ENCODE measurements at places on chromosomes 12 and 14. TPM values are rescaled to one million over a fixed set of nuclear protein-coding genes. Genes with fewer than 3 reads are reported as not detected.

Gene WNK1
- total RNA-seq, result 140 TPM

Gene ACOT2
- total RNA-seq, result 4.8 TPM

GRCh38 chr14:77268989-77269600 lies 1.9 kb downstream of the NGB start:
- H3K27ac ChIP-seq, result no peak overlapping the region
- no peaks in the 10 kb centered on the region for H3K36me3 ChIP-seq
- H3K4me1 ChIP-seq, result peaks cover 3% of the 10 kb centered on the region
- DNase-seq, result no peak

GRCh38 chr14:49640540-49641417 lies 5.7 kb upstream of the DNAAF2 start:
- H3K36me3 ChIP-seq, result peaks cover 26% of the 10 kb centered on the region
- H3K4me3 ChIP-seq, result no peak overlapping the region

- H3K27ac ChIP-seq, result no peak overlapping the region
- no peaks in the 10 kb centered on the region for H3K4me1 ChIP-seq
- no peak for DNase-seq
- H3K27me3 ChIP-seq, result no peaks in the 10 kb centered on the region
- H3K4me3 ChIP-seq, result no peak overlapping the region
Observed at GRCh38 chr14:65676361-65677014, 264.0 kb downstream of the FUT8 start.

- H3K4me1 ChIP-seq, result no peaks in the 10 kb centered on the region
- DNase-seq, result no peak
- H3K4me3 ChIP-seq, result no peak overlapping the region
Observed at GRCh38 chr14:55477680-55478079, 37.3 kb upstream of the TBPL2 start.

DNA sequence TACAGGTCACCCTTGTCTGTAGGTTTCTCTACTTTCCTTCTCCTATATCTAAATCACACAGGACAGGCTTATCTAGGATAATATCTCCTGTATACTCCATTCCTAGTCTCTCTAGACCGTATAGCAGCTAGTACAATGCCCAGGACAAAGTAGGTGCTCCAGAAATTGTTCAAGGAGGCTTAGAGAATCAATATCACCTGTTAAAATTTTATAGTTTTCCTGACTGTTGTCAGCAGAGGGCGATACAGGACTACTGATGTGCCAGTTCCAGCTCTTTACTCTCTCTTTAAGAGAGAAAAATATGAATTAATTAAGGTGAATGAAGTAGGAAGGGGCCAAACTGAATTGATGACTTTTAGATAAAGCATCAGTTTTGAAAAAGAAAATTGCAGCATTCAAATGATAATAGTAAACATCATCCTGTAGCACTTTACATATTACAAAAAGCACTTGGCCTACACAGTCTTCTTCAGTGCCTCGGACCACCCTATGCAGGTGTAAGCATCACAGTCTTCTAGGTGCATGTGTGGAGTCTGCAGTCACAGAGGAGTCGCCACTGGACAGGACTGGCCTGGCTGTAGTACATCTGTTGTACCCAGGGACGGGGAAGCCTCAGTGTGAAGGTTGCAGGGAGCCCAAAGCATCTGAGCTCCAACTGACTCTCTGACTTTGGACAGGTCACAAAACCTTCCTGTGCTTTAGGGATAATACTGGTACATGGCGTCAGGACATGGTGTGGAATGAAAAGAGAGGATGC lies 61.9 kb upstream of the MAX start:
- DNase-seq, result peak; percentile 36
- H3K36me3 ChIP-seq, result no peaks in the 10 kb centered on the region
- peaks cover 5% of the 10 kb centered on the region for H3K4me1 ChIP-seq

- H3K4me3 ChIP-seq, result no peak overlapping the region
- H3K27ac ChIP-seq, result no peak overlapping the region
- H3K36me3 ChIP-seq, result peaks cover 2% of the 10 kb centered on the region
- no peaks in the 10 kb centered on the region for H3K27me3 ChIP-seq
- no peak for DNase-seq
Observed at GRCh38 chr14:89214221-89214965, 202.6 kb downstream of the FOXN3 start.

GRCh38 chr12:65955452-65955851 lies 131.2 kb downstream of the HMGA2 start:
- no peak overlapping the region for H3K4me3 ChIP-seq
- peaks cover 5% of the 10 kb centered on the region for H3K4me1 ChIP-seq
- no peak for DNase-seq
- no peaks in the 10 kb centered on the region for H3K36me3 ChIP-seq
- H3K27me3 ChIP-seq, result peaks cover 5% of the 10 kb centered on the region
- H3K27ac ChIP-seq, result no peak overlapping the region

- peak overlapping the region; percentile 70 for H3K27ac ChIP-seq
- DNase-seq, result peak; percentile 87
- peaks cover 63% of the 10 kb centered on the region for H3K27me3 ChIP-seq
Observed at GRCh38 chr12:48977290-48978281, 536 bp upstream of the WNT1 start.

- H3K4me3 ChIP-seq, result no peak overlapping the region
- H3K27ac ChIP-seq, result no peak overlapping the region
- H3K27me3 ChIP-seq, result peaks cover 7% of the 10 kb centered on the region
Observed at GRCh38 chr14:73266317-73266716, 29.0 kb downstream of the PAPLN start.

DNA sequence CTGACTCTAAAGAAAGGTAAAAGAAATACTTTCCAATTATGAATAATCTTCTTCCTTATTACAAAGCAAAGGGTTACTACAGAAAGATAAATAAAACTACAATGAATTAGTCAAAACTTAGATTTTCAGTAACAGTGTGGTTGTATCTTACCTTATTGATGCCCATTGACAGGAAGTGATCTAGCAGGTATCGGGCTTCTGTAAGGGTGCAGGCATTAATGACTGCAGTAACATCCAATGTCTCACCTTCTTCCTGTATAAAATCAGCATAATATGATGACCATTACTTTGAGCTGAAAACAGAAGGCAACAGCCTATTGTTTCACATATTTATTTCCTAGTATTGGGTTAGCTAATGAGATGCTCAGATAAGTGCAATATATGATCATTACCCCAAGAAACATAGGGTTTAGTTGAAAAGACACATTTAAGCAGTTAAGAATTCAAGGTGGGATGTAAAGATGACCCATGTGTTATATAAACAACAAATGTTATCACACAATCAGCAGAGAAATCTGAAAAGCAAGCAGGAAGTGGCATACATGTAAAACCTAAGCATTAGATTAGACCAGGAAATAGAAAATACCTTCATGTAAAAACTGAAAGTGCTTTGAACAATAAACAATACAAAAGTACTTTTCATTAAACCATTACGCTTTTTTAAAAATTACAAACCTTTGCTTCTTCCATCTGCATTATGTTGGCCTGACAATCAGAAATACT lies 111.2 kb downstream of the KIF21A start:
- no peaks in the 10 kb centered on the region for H3K27me3 ChIP-seq
- no peak overlapping the region for H3K27ac ChIP-seq
- peaks cover 28% of the 10 kb centered on the region for H3K36me3 ChIP-seq
- DNase-seq, result no peak
- H3K4me3 ChIP-seq, result no peak overlapping the region

DNA sequence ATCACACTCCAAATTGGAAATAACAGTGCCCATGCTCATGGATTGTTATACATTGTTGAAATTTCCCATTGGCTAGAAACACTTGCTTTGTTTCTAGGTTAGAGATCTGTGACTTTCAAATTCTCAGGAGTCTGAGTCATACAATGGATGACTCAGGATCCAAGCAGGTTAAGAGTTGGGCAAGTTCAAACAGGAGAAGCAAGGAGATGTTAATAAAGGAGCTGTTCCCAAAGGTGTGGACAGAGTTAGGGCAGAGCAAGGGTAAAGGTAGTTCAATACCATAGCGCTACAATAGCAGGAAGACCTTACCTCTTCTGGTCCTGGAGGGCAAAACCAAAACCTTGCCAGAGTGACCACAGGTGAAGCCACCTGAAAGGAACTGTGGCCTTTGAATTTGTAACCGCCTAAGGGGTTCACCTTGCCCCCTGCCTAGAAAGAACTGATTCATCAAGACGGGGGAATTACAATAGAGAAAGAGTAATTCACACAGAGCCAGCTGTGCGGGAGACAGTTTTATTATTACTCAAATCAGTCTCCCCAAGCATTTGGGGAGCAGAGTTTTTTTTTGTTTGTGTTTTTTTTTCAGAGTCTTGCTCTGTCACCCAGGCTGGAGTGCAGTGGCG lies 4.2 kb upstream of the AMN1 start:
- DNase-seq, result peak; percentile 73
- peaks cover 53% of the 10 kb centered on the region for H3K4me1 ChIP-seq
- H3K27ac ChIP-seq, result peak overlapping the region; percentile 84
- H3K36me3 ChIP-seq, result peaks cover 9% of the 10 kb centered on the region
- H3K27me3 ChIP-seq, result no peaks in the 10 kb centered on the region

DNA sequence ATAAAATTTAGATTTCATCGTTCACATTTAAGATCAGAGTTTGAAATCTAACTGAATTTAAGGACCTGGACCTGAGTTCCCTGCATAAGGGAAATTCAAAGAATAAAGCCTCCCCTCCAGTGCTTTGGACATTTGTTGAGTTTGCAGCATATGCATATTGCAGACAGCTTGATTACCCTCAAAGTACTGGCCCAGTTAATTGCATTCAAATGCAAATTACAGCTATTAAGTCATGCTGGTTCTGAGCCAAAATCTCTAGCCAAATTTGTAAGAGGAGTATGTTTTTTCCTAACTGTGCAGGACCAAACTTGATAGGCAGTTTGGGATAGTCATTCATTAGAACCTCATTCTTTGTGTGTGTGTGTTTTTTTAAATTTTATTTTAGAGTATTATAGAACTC lies 9.1 kb upstream of the KIF21A start:
- no peaks in the 10 kb centered on the region for H3K4me1 ChIP-seq
- DNase-seq, result no peak
- H3K4me3 ChIP-seq, result no peak overlapping the region

GRCh38 chr14:95444132-95445129 lies 72.0 kb downstream of the SYNE3 start:
- no peaks in the 10 kb centered on the region for H3K27me3 ChIP-seq
- H3K4me3 ChIP-seq, result no peak overlapping the region
- H3K27ac ChIP-seq, result no peak overlapping the region
- H3K36me3 ChIP-seq, result peaks cover 19% of the 10 kb centered on the region

GRCh38 chr12:104058802-104059201 lies 5.5 kb upstream of the HCFC2 start:
- peaks cover 21% of the 10 kb centered on the region for H3K27me3 ChIP-seq
- DNase-seq, result no peak
- H3K36me3 ChIP-seq, result no peaks in the 10 kb centered on the region
- no peak overlapping the region for H3K27ac ChIP-seq
- peaks cover 2% of the 10 kb centered on the region for H3K4me1 ChIP-seq
- no peak overlapping the region for H3K4me3 ChIP-seq

DNA sequence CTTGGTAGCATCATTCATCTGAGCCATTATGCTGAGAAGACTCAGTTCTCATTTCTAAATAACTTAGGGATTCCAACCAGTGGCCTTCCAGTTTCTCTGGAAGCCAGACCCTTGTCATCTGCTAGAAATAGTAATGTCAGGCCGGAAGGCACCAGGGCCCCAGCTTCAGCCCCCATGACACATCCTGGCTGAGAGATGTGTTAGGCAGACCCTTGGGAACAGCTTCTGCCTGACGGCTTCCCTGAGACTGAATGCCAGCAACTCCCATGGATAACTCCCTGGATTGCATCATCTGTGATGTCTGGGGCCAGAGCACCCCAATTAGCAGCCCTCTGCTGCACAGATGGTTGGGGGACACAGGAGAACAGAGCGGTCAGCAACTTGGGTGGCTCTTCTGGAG lies 583.5 kb upstream of the TBX3 start:
- no peaks in the 10 kb centered on the region for H3K4me1 ChIP-seq
- no peak for DNase-seq
- H3K27me3 ChIP-seq, result no peaks in the 10 kb centered on the region
- H3K4me3 ChIP-seq, result no peak overlapping the region
- H3K27ac ChIP-seq, result no peak overlapping the region
- no peaks in the 10 kb centered on the region for H3K36me3 ChIP-seq

- H3K27me3 ChIP-seq, result no peaks in the 10 kb centered on the region
- no peak overlapping the region for H3K27ac ChIP-seq
- no peaks in the 10 kb centered on the region for H3K4me1 ChIP-seq
- no peak overlapping the region for H3K4me3 ChIP-seq
Observed at GRCh38 chr14:62921466-62921865, 123.8 kb downstream of the KCNH5 start.

GRCh38 chr14:68747393-68747792 lies 45.5 kb downstream of the ZFP36L1 start:
- no peaks in the 10 kb centered on the region for H3K4me1 ChIP-seq
- DNase-seq, result no peak
- H3K4me3 ChIP-seq, result no peak overlapping the region
- no peak overlapping the region for H3K27ac ChIP-seq

DNA sequence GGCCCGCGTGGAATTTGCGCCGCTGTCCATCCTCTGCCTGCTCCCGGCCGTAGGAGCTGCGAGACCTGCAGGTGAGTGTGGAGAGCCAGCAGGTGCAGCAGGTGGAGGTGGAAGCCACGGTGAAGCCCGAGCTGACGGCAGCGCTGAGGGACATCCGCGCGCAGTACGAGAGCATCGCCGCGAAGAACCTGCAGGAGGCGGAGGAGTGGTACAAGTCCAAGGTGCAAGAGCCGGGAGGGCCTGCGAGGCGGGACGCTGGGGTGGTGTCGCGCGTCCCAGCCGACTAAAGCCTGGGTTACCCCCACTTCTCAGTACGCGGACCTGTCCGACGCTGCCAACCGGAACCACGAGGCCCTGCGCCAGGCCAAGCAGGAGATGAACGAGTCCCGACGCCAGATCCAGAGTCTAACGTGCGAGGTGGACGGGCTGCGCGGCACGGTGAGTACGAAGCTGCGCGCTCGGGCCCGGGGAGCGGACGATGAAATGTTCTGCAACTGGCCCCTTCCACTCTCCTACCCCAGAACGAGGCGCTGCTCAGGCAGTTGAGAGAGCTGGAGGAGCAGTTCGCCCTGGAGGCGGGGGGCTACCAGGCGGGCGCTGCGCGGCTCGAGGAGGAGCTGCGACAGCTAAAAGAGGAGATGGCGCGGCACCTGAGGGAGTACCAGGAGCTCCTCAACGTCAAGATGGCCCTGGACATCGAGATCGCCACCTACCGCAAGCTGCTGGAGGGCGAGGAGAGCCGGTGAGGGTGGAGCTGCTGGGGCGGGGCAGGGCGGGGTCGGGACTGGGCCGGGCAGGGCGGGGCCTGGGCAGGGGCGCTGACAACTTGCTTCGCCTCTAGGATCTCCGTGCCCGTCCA lies 2.1 kb downstream of the PRPH start:
- peak overlapping the region; percentile 13 for H3K27ac ChIP-seq
- peaks cover 50% of the 10 kb centered on the region for H3K27me3 ChIP-seq
- H3K4me3 ChIP-seq, result peak overlapping the region; percentile 35

- no peak overlapping the region for H3K27ac ChIP-seq
- H3K4me3 ChIP-seq, result no peak overlapping the region
- H3K4me1 ChIP-seq, result no peaks in the 10 kb centered on the region
- DNase-seq, result no peak
- H3K27me3 ChIP-seq, result peaks cover 2% of the 10 kb centered on the region
- no peaks in the 10 kb centered on the region for H3K36me3 ChIP-seq
Observed at GRCh38 chr14:32509632-32510187, 180.6 kb downstream of the AKAP6 start.

Measured in activated CD4-positive, alpha-beta memory T cell treated with anti-CD3 and anti-CD28 coated beads for 36 hours (primary cell).